Stimulated activated CD4-positive, alpha-beta T cell treated with anti-CD3 and anti-CD28 coated beads, Interleukin-15, amount 100 ng/mL, for 48 hours (primary cell): ENCODE measurements at places on chromosomes 11 and 22.

DNA sequence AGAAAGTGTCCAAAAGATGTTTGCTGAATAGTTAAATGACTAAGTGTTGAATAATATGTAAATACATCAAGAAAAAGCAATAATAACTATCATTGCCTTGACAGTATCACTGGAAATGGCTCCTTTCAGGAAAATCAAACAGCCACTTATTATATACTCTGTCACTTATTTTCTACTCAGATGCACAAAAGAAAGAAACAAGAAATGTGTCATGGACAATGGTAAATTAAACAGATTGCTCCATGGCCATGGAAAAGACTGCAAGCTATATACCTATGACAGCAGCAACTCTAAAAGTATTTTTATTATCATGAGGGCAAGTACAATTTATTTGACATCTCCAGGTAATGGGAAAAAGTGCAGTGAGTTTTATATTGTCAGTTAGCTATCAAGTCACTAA, 52.9 kb upstream of the GUCY1A2 start:
- DNase-seq: no peak

GRCh38 chr11:1581976-1582375, 3.1 kb downstream of the KRTAP5-1 start:
- no peak for DNase-seq

DNA sequence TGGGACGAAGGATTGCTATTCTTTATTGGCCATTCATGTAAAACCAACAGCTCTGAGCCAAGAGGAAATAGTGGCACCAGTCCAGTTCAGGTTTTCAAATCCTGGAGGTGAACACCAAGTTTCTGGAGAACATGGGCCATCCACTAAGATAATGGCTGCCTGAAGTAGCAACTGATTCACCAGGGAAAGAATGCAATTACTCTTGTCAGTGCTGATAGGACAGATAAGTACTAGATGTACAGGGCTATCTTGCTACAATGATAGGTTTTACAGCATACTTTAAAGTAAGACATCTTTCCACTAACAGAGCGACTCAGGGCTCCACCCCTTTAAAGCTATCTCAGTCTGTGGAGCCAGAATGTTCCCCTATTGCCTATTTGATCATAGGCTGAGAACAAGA, 36.8 kb upstream of the APOA1 start:
- DNase-seq: no peak

- DNase-seq: no peak
These were observed 807.2 kb downstream of the TBC1D22A start for GRCh38 chr22:47569389-47570299.

- no peak for DNase-seq
These were observed 535 bp downstream of the AQP11 start for GRCh38 chr11:77590194-77590782.

DNA sequence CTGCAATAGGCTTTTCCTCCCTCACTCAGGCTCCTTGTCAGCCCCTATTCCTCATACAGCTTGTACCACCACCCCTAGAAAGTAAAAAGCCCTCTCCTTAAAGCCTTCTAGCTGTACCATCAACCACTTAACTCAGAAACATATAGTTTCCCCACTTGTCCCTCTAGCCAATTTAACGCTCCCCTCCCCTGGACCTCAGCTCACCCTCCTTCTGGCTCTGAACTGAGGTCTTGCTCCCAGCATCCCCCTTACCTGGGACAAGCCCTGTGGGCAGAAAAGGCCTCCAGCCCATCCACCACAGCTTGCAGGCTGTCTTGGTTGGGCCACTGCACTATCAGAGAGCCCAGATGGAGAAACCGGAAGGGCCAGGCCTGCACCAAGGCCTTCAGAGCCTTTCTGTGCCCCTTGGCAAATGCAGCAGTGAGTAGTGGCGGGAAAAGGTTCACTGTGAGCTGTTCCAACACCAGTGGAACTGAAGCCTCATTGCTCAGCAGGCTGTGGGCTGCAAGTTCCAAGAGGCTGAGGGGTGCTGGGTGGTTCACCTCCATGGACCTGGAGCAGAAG, 12.4 kb upstream of the TOP3B start:
- DNase-seq: no peak

DNA sequence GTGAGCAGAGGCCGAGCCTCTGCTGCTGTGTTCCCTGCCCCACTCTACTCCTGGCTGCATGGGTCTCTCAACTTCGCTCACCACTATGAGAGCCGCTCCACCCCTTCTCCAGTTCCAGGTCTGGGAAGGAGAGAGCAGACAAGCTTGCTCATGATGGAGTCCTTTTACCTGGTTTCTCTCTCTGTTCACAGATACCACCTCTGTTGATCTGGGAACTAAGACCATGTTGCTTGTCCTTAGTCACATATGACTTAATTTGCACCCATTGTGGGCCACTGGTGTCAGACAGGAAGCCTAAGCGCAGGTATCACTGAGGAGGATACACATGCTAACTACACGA, 26.8 kb downstream of the MCM5 start:
- no peak for DNase-seq

- DNase-seq: no peak
These were observed 110.9 kb downstream of the GALNT18 start for GRCh38 chr11:11510939-11511338.

DNA sequence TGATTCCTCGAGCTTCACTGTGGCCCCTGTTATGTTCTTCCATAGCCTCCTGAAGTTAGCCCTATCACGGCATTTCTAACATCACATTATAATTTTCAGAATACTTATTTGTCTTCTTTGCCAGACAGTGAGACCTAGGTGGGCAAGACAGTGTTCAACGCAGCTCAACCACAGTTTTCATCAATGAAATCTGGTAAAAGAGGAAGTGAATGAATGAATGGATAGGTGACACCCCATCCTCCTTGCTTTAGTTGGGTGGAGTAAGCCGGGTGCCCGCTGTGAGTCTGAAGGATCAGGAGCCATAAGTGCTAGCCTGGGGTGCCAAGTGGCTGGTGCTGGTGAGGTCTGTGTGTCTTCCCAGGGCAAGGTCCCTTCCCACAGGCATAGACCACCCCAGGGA, 60.2 kb upstream of the MTNR1B start:
- DNase-seq: no peak

DNA sequence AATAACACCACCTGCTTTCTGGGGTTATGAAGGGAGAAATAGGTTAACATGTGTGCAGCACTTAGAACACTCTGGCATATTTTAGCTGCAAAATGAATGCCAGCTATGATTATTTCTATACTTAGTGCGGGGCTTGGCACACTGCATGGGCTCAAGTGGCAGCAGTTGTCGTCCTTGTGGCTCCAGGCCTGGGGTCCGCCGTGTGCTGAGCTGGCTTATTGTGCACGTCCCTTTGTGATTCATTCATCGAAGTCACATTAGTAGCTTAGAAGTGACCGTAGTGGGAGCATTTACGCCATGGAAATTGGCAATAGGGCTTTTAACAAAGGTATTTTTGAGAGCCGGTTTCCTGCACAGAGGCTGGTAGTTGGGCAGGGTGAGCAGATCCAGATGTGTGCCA, 4.2 kb downstream of the RASD2 start:
- DNase-seq: no peak

GRCh38 chr11:117789241-117789640, 7.8 kb downstream of the DSCAML1 start:
- DNase-seq: no peak

- no peak for DNase-seq
These were observed 19.6 kb upstream of the CADM1 start for GRCh38 chr11:115523727-115524399.

DNA sequence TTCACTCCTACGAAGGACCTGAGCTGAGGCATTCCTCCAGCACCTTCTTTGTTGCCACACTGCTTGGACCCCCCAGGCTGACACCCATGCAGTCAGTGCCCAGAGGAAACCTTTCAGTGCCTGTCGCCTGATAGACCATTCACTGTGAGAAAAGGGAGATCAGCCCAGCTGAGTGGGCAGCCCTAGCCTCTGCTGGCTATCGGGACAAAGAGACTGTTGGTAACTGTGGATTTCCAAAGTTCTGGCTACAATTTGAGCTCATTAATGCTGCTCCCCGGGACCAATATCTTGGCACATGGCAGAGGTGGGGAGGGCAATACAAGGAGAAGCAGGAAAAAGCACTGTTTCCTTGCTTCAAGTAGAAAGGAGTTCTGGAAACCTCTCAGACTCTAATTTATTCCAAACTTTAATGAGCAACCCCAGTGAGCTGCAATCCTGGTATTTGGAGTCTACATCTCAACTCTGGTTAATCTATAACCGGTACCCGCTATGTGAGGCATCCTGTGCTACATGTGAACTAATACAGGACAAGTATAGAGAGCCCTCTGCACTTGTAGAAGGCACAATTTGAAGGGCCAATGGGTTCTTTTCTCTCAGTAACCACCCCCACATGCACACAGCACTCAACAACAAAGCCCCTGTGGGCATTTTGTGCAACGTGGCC, 200.7 kb upstream of the NCAM1 start:
- DNase-seq: no peak

GRCh38 chr11:61764606-61765260, 12.3 kb downstream of the MYRF start:
- no peak for DNase-seq

GRCh38 chr11:2891326-2892214, 6.0 kb upstream of the CDKN1C start:
- DNase-seq: no peak

GRCh38 chr22:50146439-50147238, 23.9 kb upstream of the PANX2 start:
- DNase-seq: no peak

DNA sequence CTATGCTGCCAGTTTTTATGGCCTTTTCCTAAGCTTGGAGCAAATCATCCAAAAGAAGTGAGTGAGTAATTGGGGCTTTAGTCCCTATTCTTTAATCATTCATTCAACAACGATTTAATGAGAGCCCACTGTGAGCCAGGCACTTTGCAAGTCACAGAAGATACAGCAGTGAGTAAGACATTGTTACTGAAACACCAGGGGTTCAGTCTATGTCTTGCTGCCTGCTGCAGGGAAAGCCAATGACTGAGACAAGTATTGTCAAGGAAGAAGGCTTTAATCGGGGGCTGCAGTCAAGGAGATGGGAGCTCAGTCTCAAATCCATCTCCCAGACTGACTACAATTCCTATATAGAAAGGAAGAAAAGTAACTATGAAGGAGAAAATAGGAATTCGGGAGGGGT, 228.3 kb downstream of the FAM181B start:
- no peak for DNase-seq

- no peak for DNase-seq
These were observed 69.3 kb downstream of the PKNOX2 start for GRCh38 chr11:125233736-125234275.

- no peak for DNase-seq
These were observed 77.8 kb upstream of the DDI1 start for GRCh38 chr11:103958475-103959215.

DNA sequence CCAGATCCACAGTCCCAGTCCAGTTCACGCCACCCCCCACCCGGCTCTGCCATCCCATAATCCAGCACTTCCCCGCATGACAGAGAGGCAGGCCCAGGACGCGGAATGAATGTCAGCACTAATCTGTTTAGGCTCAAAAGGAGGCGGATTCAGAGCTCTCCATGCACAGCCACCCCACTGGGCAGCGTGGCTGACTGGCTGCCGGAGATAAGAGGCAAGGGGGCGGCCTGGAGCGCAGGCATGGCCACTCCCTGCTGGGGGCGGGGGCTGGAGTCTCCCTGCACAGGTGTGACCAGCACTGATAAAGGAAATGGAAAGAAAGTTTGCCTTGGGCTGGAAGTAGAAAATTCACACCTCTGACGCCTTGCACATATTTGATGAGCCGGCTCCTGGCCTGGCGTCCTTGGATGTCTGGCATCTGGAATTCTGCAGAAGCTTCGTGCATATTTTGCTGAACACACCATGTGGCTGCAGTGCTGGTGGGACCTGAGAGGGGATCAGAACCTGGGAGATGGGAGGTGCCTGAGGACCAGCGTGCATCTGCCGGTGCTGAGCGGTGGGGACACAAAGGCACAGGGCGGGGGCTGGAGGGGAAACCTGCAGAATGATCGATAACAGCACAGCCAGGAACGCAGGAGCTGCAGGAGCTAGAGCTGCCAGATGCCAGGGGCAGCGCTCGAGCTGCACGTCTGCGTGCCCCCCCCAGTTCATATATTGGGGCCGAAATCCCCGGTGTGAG, 344.4 kb downstream of the CTTN start:
- no peak for DNase-seq

DNA sequence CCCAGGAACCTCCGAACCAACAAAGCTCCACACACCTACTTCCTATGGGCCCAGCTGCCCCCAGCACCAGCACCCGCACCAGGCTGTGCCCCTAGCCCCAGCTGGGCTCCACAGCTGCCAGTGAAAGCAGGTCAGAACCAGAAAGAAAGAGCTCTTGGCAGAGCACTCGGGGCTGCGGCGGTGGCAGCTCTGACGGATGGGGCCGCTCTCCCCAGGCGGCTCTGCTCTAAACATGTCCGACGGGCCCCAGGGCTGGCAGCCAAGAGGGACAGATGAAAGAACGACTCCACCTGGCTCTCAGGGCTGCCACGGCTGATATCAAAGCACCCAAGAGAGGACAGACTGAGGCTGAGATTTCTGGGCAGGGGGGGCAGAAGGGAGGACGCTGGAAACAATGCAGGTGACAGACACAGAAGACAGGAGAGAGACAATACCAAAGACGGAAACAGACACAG, 25.7 kb downstream of the LRFN4 start:
- DNase-seq: no peak

- DNase-seq: no peak
These were observed 13.1 kb upstream of the CCDC134 start for GRCh38 chr22:41787331-41787730.

DNA sequence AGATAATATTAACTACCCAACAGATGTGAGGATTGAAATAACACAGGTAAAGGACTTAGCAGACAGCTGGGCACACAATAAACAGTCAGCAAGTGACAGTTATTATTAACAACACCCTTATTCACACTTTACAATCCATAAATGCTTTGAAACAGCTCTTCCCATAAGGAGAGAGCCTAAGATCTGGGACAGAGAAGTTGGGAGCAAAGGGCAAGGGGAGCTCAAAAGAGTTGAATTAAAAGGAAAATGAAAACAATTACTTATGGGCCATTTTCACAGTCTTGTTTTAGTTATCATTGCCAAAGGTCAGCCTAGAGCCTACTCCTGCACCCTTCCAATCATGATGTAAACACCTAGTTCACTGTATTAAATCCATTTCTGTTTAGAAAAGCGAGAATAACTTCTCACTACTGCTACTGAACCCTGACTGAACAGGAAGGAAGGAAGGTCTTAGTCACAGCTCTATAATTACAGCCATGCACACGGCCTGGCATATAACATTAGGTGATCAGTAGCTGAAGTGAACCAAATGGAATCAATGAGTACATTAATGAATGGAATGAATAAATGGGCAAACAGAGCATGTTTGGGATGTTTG, 111.3 kb downstream of the PLEKHA7 start:
- peak; percentile 16 for DNase-seq

GRCh38 chr11:79852176-79852575, 411.3 kb upstream of the TENM4 start:
- DNase-seq: no peak
